ENCODE measurements at places on chromosomes 2 and 18.

GRCh38 chr2:84931384-84931821 is 25.9 kb downstream of the TMSB10 start:
- no peak for DNase-seq

DNA sequence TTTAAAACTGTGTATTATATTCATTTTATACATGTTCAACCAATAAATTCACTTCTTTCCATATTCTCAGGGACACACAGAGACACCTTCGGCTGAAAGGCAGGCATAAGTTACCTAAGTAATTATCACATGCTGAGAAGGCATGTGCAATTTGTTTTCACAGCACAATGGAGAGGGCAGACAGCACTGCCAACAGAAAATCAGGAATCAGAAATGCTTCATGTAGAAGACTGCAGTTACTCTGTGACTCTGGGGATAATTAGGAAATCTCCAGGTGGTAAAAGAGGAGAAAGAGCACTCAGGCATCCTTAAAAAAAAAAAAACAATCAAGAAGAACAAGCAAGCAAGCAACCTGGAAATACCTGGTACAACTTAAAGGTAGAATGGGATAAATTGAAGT is 49.3 kb downstream of the DSEL start:
- no peak for DNase-seq

GRCh38 chr18:1455605-1456004 is 550.9 kb downstream of the ADCYAP1 start:
- DNase-seq: no peak

- DNase-seq: no peak
Measured at GRCh38 chr2:68970566-68971265, 3.7 kb upstream of the GKN1 start.

DNA sequence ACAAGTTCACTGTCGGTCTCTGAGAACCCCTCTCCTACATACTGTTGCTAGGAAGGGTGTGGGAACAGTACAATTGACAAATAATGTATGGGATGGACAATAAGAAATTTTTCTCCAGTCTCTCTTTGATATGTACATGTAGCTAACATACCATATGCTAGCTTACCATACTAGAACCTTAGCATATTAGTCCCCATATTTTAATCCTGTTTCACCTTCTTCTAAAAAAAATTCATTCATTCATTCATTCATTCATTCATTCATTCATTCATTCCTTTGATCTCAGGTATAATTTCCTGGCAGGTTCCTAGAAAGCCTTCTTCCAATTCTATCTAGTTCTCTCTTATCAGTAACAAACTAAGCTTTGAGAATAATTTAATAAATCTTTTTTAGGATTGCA is 62.2 kb downstream of the TTC21B start:
- DNase-seq: no peak

Measured in Kasumi-1 (cell line).